ENCODE measurements at places on chromosomes 12 and 14.

GRCh38 chr14:101732118-101732517 lies 29.4 kb upstream of the PPP2R5C start:
- DNase-seq: no peak

- DNase-seq: no peak
Measured at GRCh38 chr12:43737646-43738045, 20.9 kb downstream of the PUS7L start.

DNA sequence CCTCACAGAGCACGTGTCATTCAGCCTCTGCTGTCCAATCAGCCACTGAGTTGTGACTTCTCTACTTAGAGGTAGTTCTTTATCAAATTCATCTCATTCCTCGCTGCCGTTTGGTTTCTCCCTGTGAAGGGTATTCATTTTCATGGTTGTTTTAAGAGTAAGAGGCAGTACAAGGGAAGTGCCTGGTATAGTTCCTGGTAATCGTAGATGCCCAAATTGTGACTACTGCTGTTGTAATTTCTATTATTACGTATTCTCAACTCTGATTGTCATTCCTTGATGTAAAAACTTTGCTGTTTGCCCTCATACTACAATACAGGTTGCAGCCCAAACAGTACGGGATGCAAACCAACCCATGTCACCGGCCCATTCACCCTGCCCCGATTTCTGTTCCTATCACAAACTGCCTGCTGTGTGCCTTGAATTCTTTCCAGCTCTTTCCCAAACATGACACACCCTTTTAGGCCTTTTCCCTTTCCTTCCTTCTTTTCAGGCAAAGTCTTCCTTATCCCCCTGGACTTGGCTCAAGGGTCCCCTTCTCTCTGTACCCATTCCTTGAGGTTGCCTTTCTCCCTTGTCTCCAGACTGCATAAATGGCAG lies 93.0 kb downstream of the SLC25A47 start:
- no peak for DNase-seq

GRCh38 chr12:82184844-82185243 lies 173.3 kb downstream of the CCDC59 start:
- no peak for DNase-seq

GRCh38 chr12:6219980-6220379 lies 19.8 kb downstream of the CD9 start:
- DNase-seq: no peak

DNA sequence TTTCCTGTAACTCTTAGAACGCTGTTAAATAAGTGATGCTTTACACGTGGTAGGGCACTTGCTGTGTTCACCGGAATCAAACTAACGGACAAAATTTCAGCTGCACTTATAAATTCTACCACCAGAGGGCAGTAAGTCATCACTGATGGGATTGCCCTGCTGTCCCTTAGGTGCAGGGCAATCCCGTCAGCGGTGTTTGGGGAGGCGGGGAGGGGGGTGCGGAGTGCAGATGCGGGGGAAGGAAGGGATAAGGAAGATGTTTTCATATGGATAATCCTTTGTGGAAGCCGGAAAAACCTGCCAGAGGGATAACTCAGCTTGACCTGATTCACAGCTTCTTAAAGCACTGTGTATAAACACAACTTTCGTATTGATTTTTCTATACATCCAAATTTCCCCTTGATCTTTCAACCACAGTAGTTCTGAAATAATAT lies 21.7 kb upstream of the SLC10A1 start:
- no peak for DNase-seq

DNA sequence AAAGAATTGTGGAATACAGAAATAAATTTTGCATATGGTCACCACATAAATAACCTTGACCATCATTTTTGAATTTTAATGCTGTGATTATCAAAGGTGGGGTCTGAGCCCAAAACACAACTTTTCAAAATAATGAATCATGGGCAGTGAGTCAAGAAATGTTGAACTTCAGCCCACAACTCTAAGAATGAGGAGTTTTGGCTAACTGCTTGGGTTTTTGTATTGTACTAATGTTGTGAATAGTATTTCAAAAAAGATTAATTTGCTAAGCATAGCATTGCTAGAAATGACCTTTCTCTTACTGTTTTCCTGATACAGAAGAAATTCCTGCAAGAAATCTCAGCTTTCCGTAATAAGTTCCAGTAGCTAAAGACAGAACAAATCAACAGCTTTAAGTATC lies 24.4 kb upstream of the YARS2 start:
- no peak for DNase-seq

DNA sequence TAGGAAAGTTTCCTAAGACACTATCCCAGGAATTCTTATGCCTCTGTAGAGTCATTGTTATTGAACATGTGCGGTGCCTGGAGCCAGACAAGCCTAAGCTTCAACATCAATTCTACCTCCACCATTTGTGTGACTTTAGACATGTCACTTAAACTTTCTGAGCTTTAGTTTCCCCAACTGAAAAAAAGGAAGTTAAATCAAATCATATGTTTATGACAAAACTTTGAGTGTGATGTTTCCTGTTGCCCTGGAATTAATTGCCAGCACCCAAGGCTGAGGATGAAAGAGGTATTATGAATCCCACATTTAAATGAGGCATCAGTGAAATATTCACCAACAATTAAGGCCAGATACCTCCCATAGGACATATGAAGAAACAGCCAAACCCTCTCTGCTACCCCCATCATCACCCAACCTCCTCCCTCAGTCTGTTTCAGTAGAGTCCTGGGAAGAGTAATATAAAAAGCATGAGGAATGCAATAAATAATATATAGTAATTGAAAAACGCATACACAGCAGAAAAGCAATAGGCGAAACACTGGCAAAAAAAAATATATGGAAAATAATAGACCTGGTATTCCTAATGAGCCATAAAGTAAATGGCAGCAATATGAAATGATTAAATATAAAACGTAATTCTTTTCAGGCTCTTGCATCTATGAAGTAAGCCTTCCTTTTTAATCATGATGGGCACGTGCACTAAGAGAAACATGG lies 182.0 kb upstream of the DCN start:
- DNase-seq: no peak

GRCh38 chr14:20848316-20848954 lies 42.8 kb upstream of the RNASE3 start:
- no peak for DNase-seq

GRCh38 chr12:113232840-113233585 lies 11.7 kb downstream of the TPCN1 start:
- DNase-seq: no peak

GRCh38 chr12:71162832-71163763 lies 5.3 kb upstream of the TSPAN8 start:
- no peak for DNase-seq

- DNase-seq: no peak
Measured at GRCh38 chr14:73392329-73393257, 65.8 kb downstream of the NUMB start.

DNA sequence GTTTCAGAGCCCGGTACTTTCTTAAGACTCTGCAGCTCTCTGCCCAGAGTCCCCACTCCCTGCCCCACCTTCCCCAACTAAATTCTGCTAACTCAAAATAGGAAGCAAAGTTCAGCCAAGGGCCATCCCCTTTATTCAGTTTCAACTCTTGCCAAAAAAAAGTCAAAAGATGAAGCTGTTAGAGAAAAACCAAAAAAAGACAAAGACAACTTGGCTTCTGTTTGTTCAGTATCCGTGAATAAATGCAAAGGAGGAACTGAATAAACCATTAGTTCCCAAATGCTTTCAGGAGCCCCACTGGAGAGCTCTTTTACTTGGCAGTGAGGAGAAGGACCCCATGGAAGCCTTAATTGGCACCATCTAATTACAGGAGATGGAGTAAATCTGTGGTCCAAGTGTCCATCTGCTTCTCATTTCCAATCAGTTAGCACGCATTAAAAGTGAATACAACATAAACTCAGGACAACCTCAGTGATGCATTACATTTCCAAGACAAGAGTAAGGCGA lies 155.4 kb upstream of the GZMB start:
- no peak for DNase-seq

DNA sequence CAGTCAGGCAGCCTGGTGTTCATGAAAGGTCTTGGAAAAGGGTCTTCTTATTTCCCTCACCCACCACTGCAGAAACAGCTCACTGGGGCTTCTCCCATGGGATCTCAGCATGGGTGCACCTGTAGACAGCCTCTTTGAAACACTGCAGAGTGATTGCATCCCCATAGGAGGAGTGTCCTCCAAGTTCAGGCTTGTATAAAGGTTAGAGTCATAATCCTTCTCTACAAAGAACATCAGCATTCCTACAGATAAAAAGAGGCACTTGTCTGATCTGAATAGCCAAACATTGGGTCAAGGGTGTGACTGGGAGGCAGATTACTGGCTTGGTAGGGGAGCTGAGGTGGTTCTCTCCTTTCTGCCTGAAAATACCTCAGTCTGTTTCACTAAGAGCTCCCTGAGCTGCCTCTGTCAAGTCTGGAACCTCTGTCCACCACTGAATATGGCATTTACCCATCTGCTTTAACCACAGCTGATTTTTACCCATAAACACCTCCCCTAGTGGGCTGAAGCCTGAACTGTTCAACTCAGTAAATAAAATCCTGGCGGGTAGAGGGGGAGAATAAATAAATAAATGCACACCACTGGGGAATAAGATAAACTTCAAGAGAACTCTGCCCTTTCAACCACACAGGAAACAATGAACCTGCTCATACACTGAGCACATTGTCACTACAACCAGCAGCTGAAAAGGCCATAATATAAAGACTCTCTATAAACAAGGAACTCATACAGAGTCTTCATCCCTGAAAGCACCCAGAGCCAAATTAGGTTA lies 120.7 kb upstream of the SCAF11 start:
- DNase-seq: no peak

GRCh38 chr14:50871228-50871627 lies 625 bp upstream of the ABHD12B start:
- DNase-seq: no peak

- DNase-seq: no peak
Measured at GRCh38 chr14:67562025-67562775, 29.1 kb downstream of the PLEKHH1 start.

DNA sequence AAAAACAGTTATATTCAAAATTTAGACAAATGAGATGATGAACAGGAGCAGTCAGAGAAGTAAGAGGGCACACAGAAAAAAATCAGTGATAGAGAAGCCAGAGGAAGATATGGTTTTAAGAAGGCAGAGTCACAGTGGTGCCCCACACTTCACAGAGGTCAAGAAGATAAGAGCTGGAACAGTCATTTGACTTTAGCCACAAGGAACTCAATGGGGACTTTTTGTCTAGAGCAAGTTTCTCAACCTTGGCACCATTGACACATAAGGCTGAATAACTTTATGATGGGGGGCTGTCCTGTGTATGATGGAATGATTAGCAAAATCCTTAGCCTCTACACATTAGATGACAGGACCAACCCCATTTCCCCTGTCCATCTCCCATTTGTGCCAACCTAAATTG lies 172.8 kb upstream of the PLEKHG7 start:
- no peak for DNase-seq

- DNase-seq: no peak
Measured at GRCh38 chr12:131321988-131322387, 368.3 kb downstream of the ADGRD1 start.

- no peak for DNase-seq
Measured at GRCh38 chr12:117180758-117181467, 9.4 kb downstream of the FBXO21 start.

DNA sequence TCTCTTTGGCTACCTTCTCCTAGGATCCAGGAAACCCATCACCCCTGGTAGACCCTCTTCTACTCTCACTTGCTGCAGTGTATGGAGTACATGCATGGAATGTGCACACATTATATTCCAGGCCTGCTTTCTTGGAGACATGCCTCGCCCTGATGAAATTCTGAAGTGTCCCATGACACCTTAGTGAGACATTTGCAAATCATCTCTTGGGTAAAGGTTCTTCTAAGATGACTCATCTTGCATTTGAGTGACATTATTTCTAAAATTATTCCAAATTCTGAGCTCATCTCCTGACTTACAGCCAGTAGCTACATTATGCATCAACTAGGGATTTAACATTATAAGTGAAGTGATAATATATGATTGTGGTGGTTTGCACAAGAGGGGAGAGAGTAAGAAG lies 49.8 kb downstream of the SDR9C7 start:
- no peak for DNase-seq

DNA sequence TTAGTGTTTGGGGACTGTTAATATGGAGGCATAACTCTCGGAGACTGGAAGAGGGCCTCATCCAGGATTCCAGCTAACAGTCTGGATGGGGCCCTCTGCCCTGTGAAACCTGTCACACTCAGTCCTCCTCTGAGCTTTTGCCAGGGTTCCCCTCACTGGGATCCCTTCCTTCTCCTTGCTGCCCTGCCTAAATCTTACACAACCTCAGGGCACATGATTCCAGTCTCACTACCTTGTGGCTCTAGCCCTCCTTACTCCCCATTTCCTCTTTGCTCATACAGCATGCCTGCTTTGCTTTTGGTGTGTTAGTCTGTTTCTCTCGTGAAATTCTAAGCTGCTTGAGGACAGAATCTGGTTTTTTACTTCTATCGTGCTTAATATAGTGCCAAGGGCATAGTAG lies 942 bp upstream of the GSG1 start:
- no peak for DNase-seq

- DNase-seq: no peak
Measured at GRCh38 chr12:113232089-113232839, 11.0 kb downstream of the TPCN1 start.

DNA sequence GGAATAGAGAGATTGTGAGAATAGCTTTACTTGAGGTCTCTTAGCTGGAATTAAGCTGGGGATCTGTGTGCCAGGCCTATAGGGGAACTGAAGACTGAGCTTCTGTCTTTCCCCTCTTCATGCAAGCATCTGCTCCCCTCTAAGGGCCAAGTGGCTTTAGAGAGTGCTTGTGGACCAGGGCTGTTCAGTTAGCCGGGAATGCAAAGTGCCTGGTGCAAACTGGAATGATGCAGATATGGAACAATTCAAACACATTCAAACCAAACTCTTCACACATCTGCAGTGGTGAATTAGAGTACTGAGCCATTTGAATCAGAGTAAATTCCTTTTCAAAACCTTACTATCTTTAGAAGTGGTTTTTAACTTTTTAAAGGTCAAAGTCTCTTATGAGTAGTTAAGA lies 99.0 kb downstream of the LIN7A start:
- DNase-seq: no peak

DNA sequence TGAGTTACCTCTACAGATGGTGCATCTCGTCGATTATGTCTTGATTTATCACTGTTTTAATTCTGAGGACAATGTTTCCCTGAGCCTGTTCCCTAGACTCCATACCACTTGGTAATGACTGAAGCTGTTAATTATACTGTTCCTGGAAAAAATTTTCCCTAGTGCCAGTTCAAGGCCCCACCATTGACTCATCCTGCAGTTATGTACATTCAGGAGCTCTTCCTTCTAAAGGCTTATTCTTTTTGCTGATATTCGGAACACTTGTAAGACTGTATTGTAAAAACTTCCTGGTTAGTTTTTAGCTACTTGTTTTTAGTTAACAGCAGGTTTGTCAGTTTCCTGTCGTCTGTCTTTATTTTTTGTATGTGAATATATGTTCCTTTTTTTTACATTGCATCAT lies 30.4 kb upstream of the PPP2R5E start:
- DNase-seq: no peak
